ENCODE measurements at places on chromosomes 2 and 18. TPM values are rescaled to one million over a fixed set of nuclear protein-coding genes. Genes with fewer than 3 reads are reported as not detected.

ANKRD30B gene
- 26.2 TPM for total RNA-seq

GRCh38 chr2:20093263-20094141, 42.1 kb upstream of the LAPTM4A start:
- DNase-seq = peak; percentile 81

DNA sequence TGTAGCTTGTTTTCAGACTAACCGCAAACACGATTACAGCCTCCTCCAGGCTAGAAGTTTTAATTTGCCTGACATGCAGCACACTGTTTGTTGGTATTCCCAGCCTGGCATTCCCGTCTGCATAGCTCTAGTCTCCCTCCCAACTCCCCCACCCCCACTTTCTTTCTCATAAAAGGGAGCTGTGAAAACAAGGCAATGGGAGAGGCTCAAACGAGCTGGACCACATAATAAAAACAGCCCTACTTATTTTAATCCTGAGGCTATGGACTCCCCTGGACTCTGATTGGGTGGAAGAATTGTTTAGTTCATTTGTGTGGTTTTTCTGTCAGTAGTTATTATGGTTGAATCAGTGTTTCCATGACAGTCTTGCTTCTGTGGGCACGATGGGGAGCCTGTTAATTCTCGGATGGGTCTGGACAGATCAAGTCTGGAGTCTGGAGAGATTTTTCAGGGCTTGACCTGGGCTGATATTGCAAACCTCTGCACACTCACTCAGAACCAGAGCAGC, 1.2 kb downstream of the STON1 start:
- peak; percentile 84 for DNase-seq

DNA sequence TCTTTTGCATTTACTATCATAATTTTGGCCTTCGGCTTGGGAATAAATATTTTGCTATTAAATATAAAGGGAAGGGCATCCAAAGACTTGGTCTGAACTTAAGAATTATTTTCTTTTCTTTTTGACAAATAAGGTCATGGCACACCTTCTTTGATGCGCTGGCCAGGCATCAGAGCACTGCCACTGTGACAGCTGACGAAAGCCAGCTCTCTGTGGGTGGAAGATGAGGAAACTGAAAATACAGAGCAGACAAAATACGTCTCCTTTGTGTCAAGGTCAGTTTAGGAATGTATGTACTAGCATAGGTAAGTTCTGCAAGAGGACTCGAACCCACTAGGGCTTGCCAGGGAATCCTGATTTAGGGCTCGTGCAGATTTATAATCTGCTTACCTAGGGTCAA, 155.9 kb upstream of the MEIS1 start:
- no peak for DNase-seq

DNA sequence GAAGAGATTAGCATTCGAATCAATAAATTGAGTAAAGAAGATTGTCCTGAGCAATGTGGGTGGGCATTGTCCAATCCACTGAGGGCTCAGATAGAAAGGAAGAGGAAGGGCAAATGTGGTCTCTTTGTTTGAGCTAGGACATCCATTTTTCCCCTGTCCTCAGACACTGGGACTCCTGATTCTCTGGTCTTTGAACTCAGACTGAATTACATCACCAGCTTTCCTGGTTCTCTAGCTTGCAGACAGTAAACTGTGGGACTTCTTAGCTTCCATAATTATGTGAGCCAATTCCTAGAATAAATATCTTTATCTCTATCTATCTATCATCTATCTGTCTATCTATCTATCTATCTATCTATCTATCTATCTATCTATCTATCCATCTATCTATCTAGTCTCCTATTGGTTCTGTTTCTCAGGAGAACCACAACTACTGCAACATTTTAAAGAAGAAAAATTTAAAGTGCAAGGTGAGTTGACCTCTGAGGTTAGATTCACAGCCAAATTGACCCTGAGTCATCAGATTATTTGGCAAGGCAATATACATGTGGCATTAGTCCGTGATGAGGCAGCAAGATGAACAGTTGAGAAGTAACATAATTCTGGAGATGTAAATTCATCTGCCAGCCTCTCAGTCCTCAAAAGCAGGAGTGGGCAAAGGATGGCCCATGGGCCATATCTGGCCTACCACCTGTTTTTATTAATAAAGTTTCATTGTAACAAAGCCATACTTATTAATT, 191.4 kb downstream of the PDE11A start:
- peak; percentile 42 for DNase-seq

DNA sequence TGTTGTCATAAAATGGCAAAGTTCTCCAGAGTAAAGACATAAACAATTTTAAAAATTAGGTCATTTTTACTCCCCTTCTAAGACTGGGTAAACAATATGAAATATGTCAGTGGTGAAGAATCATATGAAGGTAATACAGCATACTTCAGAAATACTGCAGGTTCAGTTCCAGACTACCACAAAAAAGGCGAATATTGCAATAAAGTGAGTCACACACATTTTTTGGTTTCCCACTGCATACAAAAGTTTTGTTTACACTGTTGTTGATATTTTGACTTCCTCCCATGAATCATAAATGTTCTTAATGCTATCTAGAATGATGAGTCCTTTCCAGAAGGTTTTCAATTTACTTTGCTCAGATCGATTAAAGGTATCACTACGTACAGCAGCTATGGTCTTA, 73.5 kb downstream of the SMC6 start:
- DNase-seq = no peak

CD226 gene
- total RNA-seq = 0.17 TPM

DNA sequence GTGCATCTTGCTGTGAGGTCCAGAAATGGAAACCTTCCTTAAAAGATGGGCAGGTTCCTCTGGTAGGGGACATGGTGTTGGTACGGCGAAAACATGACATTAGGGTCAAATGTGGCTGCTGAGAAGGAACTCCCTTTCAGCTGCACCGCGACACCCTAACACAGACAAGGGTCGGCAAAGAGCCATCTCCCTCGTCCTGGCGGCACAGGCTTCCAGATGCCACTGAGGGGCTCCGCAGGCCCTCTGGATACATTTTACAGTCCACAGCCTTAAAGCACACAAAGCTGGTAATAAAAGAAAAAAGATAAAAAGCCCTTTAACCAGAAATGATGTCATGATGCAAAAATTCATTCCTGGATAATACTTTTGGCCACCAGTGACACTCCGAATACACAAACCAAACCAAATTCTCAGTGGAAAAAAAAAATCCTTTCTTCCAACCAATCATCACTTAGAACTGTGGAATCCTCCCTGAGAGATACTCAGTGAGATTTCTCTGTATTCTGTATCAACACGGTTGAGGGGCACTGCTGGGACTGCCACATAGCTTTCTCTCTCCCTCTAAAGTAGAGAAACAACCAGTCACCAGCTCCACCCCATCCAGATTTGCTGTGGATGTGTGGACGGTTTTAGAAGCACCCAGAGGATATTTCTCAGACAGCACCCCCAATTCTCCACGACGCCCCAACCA, 174.8 kb downstream of the HDAC4 start:
- peak; percentile 59 for DNase-seq

- DNase-seq = peak; percentile 21
Observed at GRCh38 chr2:173978447-173978846, 13.3 kb upstream of the SP3 start.

SERPINB5 gene
- not detected for total RNA-seq

PDCD1 gene
- 0.10 TPM for total RNA-seq

DNA sequence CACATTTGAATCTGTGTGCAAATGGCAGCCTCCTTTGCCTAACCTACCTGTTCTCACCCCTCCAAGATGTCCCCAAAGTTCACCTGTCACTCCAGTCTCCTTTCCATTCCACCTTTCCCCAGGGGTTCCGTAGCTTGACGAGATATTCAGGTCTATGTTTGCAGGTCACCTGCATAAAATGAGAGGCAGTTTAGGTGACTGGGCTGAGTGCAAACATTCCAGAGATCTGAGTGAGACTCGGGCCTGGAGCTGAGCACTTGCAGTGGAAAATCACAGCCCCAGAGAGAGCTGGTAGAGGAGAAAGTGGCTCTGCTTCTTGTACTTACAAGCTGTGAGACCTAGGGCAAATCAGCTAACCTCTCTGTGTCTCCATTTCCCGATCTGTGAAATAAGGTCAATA, 20.1 kb downstream of the CAPN14 start:
- no peak for DNase-seq

DNA sequence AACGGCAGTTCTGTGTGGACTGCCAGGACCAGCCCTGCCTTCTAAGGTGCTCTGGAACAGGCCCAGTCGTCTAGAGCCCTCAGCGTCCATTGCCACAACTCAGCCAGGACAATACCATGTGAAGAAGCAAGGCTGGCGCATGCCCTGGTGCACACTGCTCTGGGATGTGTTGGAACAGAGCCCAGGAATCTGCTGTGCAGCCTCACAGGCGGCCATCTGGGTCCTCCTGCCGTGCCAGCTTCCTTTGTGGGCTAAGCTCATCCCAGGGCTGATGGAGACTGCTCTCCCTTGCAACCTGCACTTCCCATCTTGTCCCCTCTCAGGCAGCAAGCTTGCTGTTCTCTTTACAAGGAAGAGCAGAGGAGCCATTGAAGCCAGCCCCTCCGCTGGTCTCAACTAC, 246.4 kb upstream of the PXDN start:
- peak; percentile 88 for DNase-seq

DNA sequence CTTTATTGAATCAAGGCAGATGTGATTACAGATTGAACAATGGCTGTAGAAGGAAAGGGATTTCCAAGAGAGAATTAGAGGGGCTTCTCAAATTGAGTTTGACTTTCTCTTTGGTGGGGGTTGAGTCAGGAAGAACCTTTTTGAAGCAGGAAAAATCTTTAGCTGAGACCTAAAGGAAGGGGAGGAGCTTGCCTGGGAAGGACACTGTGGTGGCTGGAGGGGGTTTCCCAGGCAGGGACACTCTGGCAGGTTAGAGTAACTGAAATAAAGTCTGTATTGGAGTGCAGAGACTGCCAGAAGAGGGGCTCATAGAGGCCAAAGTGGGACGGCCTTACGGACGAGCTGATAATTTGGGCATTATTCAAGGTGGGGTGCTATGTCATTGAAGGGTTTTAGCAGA, 69.3 kb downstream of the NEDD4L start:
- no peak for DNase-seq

- DNase-seq = peak; percentile 68
Observed at GRCh38 chr2:181036848-181037603, 56.6 kb downstream of the UBE2E3 start.

- DNase-seq = no peak
Observed at GRCh38 chr2:232418466-232419244, 12.0 kb downstream of the ALPG start.

DNA sequence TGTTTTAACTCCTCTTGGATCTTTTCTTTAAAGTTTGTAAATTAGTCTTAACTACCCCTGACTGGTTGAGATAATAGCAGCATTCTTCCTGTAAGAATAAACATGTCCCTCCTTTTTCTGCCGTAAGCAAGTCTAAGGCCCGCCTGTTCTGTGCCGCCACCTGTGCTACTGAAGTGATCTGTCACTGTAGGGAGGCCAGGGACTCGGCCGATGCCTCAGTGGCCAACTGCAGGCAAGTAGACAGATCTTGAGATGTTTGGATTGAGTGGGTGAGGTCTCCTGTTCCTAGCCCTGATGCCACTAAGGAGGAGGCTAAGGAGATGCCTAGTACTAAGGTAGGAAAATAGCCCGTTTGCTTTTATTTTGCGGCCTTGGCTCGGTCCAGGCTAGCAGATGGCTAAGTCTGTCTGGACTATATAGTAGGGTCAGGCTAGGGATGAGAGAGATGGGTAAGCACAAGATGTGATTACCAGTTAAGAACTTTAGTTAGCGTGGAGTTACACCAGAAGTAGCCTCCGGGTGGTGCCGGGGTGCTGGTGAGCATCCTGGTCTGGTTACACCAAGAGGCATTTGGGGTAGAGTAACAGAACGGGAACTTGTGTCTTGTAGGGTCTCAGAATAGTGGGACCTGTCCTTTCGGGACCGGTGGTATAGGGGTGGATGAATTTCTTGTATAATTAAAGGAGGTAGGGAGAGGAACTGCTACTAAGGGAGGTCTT, 584.2 kb downstream of the SUCLG1 start:
- DNase-seq = no peak

- DNase-seq = peak; percentile 0
Observed at GRCh38 chr18:73563345-73563744, 584.3 kb downstream of the FBXO15 start.

GMCL1 gene
- total RNA-seq = 15.7 TPM

GRCh38 chr2:200305797-200306195, 697 bp upstream of the SPATS2L start:
- DNase-seq = peak; percentile 51

DNA sequence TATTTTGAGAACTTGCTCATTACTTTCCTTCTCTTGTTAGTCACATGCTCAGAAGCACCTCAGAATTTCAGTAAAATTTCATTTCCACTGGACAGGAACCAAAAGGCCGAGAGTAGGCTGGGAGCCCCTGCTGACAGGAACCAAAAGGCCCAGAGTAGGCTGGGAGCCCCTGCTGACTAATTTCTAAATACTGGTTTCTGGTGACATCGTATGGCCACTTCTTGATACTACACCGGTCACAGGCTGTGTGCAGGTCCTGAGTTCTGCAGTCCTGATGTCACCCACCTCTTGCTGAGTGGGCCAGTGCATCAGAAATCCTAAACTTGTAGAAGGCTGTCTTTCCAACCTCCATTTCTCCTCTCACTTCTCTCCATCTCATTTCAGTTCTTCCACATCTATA, 17.7 kb upstream of the EN1 start:
- peak; percentile 64 for DNase-seq

DNA sequence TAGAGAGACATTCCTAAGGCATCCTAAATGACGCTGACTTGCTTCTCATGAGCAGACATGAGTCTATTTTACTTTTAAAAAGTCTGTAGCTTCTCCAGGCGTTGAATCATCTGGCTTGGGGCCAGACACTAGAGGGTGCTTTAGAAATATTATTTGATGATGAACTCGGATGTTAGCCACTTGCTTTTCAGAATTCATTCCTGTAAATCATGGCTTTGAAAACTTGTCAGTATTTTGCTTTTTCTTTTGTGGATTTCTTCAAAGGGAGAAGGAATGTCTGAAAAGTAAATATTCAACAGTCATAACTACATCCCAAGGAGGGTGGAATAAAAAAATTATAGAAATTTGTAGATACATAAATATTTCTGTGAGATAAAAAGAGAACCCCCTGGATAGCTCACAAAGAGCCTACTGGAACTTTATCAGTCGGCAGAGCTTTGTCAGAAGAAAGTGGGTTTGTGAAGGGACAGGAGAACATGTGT, 370.8 kb downstream of the OSR1 start:
- DNase-seq = peak; percentile 85

GRCh38 chr2:146258071-146258470, 1586.8 kb upstream of the ACVR2A start:
- DNase-seq = no peak

GRCh38 chr2:66438498-66438833, 3.5 kb downstream of the MEIS1 start:
- DNase-seq = no peak
